ENCODE measurements at places on chromosomes 12 and 14.

GRCh38 chr12:99043319-99043914, 398.3 kb downstream of the APAF1 start:
- DNase-seq: peak; percentile 9

GRCh38 chr14:100522616-100523099, 64.6 kb downstream of the BEGAIN start:
- no peak for DNase-seq

DNA sequence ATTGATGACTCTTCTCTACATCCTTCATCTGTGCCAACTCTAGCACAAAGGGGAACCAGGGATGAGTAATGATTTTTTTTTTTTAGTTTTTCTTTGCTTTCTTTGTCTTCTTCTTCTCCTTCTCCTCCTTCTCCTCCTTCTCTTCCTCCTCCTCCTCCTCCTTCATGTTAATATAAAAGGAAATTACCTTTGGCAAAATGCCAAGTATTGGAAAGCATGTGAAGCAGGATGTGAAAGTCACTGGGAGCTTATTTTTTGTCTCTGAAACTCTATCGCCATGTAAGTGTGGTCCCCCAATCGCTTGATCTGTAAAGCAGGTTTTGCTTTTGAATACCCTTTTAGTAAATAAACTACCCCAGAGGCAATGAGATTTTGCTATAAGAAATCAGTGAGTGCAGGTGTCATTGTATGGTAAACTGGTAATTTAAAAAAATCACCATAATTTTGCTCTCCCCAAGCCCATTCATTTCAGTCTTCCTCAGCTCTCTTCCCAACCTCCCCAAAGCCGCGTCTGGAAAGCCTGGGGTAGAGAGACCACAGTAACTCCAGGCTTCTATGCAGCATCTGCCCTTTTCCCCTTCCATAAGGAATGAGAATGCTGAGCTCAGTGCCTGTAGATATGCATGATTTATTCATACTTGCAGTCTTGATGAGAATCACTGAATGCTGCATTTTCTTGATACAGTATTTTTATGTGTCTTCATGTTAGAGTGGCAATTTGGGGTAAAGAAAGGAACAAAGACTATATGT, 388.7 kb downstream of the TMEM117 start:
- DNase-seq: no peak

DNA sequence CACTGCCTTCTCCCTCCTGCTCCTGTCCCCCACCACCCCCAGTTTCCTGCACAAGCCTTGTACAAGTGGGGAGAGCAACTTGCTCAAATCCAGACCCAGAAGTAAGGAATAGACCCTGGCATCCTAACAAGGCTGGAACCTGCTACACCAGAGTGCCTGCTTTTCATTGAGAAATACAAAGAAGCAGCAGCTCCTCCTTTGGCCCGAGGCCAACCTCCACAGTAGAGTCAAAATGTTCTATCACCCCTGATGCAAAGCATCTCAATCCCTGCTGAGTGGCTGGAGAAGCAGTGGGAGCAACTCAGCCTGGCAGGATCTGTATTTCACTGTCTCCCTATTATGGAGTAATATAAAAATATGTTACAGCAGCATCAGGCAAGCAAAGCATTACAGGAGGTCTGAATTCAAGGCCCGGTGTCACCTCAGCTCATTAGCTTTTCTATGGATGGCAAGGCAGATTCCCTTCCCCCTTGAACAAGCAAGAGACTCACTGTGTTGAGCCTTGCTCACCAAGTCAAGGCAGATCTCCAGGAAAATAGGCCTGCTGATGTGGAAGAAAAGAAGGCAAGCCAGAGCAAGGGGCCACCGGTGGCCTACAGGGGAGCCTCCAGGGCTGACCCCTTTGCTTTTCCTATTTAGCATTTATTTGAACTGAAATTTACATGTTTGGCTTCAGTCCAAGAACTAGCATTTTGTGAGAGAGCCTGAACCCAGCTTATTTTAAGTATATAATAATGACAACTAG, 186.3 kb upstream of the EGLN3 start:
- DNase-seq: no peak

- no peak for DNase-seq
These were observed 172.4 kb upstream of the GRIN2B start for GRCh38 chr12:14153803-14154202.

DNA sequence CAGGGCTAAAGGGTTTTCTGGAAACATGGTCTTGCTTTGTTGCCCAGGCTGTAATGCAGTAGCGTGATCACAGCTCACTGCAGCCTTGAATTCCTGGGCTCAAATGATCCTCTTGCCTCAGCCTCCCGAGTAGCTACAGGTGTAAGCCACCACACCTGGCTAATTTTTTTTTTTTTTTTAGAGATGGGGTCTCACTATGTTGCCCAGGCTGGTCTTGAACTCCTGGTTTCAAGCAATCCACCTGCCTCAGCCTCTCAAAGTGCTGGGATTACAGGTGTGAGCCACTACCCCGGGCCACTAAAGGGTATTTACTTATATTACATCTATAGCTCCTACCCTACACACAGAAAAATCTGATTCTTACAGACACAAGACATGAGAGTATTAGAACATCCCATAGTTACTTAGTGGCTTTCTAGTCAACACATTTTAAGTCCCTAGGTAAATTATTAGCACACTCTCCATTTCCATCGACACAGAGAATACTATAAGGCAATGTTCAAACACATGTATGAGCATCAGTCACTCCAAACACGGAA, 6.2 kb upstream of the DCAF11 start:
- no peak for DNase-seq

DNA sequence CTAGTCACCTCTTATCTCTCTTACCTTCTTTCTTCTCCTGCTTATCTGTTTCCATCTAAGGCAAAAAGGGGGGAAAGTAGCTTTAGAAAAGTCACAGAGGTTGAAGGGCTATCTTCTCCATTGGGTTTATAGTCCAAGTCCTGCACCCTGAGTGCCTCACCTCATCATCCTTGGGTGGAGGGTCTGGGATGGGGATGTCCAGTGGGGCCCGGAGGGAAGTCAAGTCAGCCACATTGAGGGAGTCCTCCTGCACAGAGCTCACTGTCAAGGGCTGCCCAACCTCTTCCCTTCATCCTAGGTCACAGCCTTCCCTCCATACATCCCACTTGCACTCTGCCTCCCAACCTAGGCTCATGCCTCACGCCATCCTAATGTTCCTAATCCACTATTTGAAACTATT, 1.2 kb downstream of the PSME2 start:
- no peak for DNase-seq

DNA sequence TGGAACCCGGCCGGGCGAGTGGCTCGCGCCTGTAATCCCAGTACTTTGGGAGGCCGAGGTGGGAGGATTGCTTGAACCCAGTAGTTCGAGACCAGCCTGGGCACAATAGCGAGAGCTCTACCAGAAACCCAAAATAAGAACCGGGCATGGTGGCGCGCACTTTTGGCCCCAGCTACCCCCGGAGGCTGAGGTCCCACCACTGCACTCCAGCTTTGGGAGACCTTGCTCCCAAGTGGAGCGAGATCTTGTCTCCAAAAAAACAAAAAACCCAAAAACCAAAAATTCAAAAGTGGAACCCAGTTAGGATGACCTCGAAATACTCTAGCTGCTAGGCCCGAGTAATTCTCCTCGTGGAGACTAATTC, 769 bp upstream of the VTI1B start:
- no peak for DNase-seq

DNA sequence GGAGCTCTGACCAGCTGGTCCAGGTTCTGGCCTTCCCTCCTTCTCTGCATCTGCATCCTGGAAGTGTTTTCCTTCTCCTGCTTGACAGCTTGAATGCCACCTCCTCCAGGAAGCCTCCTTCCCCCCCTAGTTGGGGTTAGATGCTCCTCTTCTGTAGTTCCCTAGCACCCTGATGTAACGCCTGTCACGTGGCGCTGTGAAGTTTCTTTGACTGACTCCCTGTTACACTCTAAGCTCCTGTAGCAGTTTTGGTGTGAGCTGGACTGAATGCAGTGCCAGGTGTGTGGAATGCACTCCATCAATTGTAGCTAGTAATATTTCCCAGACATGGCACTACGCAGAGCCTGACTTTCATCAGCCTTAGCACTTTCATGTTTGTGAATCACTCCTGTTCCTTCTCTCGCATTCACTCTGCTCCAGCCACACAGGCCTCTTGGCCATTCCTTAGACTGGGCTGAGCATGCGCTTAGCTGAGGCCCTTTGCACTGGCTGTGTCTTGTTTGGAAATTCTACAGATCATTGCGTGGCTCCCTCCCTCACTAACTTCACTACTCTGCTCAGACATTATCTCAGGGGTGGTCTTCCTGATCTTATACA, 2.1 kb upstream of the FAIM2 start:
- no peak for DNase-seq

DNA sequence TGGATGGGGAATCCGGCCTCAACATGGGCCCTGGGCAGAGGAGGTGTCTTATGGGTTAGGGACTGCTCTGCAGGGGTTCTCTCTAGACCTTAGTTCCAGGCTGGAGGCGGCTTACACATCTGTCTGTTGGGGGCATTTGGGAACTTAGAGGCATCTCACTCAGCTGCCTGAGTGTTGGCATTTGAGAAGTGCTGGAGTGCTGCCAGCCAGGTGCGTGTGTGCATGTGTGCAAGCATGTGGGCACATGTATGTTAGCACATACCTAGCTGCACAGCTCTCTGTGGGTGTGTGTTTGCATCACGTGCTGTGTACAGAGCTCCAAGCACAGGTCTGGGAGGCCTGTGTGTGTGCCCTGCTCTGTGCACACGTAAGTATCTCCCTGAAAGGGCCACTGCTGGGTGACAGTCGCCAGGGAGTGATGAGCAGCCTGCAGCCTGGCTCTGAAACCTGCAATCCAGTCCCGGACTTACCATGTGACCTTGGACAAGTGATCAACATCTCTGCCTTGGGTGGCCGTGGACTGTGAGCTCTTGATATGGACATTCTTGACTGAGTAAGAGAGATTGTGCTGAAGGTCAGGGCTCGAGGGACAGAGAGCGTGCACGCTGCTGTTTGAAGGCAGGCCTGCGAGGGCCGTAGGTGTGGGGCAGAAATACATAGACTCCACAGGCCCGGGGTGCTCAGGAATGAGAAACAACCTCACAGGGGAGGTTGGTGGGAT, 5.2 kb downstream of the LRTM2 start:
- no peak for DNase-seq

GRCh38 chr14:51431033-51431709, 191.1 kb downstream of the TMX1 start:
- DNase-seq: no peak

DNA sequence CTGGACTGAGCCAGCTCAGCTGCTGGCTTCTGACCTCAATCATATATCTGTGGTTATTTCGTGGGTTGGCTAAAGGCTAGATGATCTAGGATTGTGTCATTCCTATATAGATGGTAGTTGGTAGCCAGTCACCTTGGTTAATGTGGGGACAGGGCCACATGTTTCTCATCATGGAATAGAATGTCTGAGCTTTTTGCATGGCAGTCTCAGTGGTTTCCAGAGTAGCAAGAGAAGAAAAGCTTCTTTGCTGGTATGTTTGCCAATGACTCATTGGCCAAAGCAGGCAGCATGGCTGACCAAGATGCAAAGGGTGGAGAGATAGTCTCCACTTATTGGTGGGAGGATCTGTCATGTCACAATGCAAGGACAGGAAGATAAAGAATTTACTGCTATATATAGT, 746.4 kb upstream of the FLRT2 start:
- no peak for DNase-seq

DNA sequence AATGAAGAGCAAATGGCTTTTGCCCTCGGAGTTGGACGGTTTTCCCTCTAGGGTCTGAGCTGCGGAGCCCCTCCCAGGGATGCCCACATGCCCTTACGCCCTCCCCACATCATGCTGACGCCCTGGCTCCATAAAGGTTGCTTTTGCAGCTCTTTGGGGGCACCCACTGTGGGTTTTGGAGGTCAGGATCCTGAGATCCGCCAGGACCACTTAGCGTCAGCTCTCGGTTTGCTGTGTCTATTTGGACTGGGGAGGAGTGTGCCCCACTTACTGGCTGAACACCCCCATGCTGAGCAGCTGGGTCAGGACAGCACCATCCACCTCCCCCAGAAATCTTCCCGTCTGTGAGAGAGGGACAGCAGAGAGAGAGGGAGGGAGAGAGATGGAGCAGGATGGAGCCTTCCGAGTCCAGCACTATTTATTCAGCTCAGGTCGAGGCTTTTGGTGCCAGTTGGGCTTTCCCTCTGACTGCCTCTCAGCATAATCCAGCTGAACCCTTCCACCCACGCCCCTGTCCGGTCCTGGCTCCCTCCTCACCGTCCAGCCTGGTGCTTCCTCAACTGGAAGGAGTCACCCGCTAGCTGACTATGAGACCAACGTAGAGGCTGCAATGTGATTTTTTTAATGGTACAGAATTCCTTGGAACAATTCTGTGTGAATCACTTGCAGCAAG, 18.9 kb upstream of the LRTM2 start:
- DNase-seq: no peak

GRCh38 chr12:34208331-34209258, 186.3 kb downstream of the ALG10 start:
- DNase-seq: no peak

GRCh38 chr14:101179691-101180211, 276.2 kb upstream of the RTL1 start:
- no peak for DNase-seq
